ENCODE measurements at places on chromosomes 1 and 21.

DNA sequence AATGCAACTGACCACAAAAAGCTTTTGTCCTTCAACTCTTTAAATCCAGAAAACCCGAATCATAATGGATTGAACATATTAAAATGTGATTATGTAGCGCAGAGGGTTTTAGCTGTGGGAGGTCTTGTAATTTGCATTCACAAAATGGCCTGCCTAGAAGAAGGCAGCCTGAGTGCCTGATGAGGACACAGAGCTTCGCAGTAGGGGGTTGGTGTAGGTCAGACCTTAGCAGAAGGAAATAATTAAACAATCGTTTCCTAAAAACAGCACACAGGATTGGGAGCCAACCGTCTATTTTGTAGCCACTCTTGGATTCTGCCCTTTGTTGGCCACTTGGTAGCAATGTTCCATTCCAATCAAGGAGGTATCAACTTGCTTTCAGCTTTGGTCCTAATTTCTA lies 195.7 kb upstream of the KIAA0040 start:
- DNase-seq: no peak

- DNase-seq: no peak
Measured at GRCh38 chr1:154384650-154385489, 20.3 kb upstream of the IL6R start.

DNA sequence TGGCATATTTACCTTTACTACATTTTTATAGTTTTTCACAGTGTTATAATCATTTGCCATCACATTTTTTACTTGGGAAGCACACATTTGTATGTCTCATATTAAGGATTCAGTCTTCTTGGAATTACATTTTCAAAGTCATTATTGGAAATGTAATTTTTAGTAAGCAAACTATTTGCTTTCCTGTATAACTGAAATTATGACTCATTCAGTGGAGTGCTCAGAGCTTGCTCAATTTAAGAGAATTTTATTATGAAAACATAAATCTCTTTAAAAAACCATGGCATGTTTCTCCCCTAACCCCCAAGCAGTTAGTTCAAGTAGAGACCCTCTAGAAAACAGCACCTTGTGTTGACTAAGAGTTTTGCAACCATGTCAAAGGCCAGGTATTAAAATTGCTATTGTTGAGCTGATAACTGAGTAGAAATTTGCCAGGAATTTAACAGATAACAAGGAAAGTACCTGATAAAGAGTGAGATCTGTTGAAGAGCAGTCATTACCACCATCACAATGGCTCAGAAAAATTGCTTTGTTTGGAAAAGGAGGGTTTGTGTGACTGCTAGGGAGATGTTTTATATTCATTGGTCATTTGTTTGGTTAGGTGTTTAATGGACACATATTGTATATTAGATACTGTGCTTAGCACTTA lies 105.9 kb downstream of the KCNK2 start:
- DNase-seq: no peak

DNA sequence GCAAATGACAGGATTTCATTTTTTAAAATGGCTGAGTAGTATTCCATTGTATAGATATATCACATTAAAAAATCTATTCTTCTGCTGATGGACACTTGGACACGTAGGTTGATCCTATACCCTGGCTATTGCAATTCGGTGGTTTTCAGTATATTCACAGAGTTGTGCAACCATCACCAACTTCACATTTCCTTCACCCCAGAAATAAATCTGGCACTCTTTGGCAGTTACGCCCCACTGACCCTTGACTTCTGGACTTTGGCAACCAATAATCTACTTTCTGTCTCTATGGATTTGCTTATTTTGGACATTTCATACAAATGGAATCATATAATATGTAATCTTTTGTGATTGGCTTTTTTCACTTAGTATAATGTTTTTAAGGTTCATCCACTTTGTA lies 35.9 kb downstream of the MAP3K7CL start:
- no peak for DNase-seq

DNA sequence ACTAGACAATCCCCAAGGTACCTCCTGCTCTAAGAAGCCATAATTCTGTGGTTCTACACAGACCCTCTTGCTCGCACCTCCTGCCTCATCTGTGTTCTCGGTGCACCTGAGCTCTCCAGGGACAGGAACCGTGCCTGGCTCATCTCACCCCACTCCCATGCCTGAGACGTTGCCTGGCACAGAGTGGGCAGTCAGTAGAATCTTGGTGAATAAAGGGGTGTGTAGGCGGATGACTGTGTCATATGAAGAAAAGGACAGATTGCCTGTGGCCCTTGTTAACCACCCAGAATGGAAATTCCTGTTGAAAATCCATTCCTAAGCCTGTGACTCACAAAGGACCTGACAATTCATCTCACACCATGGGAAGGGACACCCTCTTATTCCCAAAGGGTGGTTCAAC lies 92.9 kb downstream of the KCNN3 start:
- no peak for DNase-seq

DNA sequence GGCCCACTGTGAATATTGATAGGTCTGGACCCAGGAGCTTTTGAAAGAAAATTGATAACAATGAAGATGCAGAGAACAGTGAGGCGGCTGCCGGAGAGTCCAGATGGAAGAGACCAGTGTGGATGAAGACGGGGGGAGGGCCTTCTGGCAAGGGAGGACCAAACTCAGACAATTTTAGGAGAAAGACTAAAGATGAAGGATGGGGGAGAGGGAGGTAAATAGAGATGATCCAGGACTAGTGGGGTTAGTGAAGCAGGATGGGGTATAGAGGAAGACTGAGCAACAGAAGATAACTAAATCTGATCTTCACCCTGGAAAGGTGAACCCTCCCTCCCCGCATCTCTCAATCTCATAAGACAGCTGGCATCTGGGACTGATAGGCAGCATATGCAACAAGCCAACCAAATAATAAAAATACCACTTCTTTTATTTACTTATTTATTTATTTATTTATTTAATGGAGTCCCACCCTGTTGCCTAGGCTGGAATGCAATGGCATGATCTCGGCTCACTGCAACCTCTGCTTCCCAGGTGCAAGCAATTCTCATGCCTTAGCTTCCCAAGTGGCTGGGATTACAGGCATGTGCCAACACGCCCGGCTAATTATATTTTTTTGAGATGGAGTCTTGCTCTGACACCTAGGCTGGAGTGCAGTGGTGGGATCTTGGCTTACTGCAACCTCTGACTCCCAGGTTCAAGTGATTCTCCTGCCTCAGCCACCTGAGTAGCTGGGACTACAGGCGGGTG lies 10.5 kb downstream of the EIF3I start:
- no peak for DNase-seq

DNA sequence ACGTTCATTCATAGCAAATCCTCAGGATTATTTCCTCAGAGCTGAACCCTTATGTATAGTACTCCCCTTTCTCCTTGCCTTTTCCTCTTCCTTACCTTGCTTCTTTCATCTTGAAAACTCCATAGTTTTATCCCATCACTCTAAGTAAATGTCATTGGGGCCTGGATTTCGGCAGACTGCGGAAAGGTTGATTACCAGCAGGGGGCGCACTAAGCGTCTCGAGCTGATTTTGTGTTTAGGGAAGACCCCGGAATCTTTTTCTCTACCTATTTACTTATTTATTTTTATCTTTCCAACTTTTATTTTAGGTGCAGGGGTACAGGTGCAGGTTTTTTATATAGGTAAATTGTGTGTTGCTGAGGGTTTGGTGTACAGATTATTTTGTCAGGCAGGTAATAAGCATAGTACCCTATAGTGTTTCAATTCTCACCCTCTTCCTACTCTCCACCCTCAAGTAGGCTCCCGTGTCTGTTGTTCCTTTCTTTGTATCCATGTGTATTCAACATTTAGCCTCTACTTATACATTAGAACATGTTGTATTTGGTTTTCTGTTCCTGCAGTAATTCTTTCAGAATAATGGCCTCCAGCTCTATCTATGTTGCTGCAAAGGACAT lies 11.4 kb upstream of the MTARC1 start:
- no peak for DNase-seq

GRCh38 chr1:79811173-79811572 lies 804.6 kb upstream of the ADGRL4 start:
- DNase-seq: no peak

All from activated CD8-positive, alpha-beta memory T cell treated with anti-CD3 and anti-CD28 coated beads for 4 hours (primary cell).